ENCODE measurements at places on chromosomes 12 and 14.

GRCh38 chr14:23494223-23494622 lies 24.7 kb downstream of the NGDN start:
- DNase-seq: no peak

DNA sequence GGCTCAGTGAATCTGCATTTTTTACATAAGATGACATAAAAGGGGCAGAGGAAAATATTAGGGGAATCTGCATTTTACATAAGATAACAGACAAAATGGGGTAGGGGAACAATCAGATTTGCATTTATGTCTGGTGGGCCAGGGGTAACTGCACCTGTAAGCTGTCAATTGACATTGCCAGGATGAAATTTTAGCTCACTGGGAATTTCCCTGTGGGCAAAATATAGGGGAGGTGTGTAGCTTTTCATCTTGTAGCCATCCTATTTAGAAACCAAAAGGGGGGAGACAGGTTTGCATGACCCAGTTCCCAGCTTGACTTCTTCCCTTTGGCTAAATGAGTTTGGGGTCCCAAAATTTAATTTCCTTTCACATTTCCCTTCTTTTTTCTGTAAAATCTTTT lies 3.5 kb downstream of the PCNX4 start:
- no peak for DNase-seq

DNA sequence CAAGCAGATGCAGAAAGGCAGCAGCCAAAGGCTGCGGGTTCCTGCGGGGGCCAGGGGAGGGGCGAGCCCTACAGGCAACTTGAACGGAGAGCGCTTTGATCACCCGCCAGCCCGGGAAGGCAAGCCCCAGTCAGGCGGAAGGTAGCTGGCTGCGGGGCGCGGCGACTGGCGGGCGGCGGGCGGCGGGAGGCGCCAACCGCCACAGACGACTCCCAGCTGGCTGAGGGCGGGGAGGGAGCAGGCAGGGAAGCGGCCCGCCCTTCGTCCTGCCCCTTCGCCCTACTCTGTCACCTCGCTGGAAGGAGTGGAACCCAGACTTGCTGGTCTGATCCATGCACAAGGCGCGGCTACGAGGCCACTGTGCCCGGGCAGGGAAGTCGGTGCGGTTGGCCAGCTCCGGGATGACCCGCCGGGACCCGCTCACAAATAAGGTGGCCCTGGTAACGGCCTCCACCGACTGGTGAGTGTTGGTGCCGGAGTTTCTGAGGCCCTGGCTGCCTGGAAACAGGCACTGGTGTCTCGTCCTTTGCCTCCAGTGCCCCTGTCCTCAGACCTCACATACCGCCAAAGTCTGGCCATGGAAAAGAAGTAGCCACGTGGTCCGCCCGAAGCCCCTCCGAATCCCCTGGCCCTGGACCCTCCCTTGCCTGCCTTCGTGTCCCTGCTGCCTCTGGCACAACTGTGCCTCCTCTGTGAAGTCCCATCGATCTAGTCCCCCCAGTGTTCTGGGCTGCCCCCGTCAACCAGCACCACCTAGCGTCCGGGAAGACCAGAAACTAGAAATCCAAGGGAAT lies 15.4 kb upstream of the CARMIL3 start:
- DNase-seq: peak; percentile 64

DNA sequence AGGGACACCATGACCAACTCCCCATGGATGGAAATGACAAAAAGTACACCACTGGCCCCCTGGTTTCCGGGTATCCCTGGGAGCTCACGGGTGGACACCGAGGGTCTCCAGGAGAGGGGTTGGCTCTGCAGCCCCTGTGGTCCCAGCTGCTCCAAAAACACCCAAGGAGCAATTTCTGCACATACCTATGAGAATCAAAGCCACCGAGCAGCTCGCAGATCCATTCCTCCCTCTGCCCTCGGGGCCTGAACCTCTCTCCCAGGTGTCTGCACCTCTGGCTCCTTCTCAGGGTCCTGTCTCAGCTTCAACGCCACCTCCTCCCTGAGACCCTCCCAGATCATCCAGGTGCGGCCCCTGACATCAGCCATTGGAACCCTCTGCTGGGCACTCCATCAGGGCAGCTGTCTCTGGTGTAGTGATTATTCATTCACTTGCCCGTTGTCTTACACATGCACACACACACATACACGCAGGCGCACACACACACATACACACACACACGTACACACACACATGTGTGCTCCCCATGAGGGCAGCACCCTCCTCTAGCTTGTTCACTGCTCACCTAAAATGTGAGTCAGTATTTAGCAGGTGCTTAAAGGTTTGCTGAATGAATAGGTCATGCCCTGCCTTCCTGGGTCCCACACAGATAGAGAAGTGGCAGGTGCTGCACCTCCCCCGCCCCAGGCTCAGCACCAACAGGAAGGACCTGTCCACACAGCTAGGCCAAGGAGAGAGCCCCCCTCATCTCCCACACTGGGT lies 5.9 kb downstream of the RIMBP2 start:
- no peak for DNase-seq

GRCh38 chr14:62599616-62600385 lies 445.5 kb downstream of the KCNH5 start:
- no peak for DNase-seq

GRCh38 chr12:47753021-47754001 lies 5.4 kb downstream of the RAPGEF3 start:
- DNase-seq: no peak

DNA sequence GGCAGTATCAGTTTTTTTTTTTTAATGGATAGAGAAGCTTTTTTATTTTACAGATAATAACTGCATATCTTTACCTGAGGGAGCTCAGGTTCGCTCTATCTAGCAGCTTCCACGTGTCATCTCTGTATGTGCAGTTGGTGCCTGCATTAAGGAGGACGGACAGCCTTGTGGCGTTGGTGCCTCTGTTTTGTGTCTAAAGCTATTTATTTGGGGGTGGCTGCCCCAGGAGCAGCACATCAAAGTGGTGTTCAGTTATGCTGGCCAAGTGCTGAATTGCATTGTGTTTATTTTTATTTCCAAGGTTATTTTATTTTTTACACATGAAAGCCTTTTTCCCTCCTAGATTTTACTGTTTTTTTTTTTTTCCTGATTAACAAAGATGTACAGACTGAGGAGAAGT lies 59.7 kb downstream of the RASSF3 start:
- no peak for DNase-seq

DNA sequence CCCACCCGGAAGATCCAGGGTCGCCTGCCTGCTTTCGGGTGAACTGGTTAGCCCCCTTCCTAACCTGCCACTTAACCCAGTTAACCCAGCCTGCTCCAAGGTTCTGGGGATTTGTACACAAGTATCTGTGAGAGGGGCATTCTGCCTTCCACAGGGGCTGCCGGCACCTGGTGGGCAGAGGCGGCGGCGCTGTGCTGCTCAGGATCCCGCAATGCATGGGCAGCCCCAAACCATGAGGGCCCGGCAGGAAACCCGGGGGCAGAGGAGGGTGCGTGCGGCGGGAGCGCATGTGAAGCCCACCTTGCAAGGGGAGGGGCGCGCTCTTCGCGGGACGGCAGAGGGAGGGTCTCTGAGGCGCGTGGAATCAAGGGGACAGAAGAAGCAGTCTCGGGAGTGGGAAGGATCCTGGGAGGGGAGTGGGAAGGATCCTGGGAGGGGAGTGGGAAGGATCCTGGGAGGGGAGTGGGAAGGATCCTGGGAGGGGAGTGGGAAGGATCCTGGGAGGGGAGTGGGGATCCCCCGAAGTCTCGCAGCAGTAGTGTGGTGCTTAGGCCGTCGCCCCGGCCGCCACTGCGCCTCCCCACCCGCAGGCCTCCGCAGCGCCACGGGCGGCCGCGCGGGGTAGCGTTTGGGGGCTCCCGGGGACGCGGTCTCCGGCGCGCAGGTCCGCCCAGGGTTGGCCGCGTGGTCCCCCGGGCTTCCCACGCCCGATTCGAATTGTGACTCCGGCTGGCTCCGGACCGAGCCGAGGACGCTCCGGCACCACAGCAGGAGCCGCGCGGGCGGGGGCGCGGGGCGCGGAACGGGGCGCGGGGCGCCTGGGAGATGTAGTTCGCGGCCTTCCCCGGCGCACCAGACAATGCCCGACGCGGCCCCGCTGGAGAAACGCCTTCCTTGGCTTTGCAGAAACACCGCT lies 4.9 kb upstream of the MTA1 start:
- peak; percentile 52 for DNase-seq

GRCh38 chr14:36217732-36218131 lies 41.2 kb upstream of the PTCSC3 start:
- no peak for DNase-seq

GRCh38 chr12:120126635-120127005 lies 10.1 kb upstream of the RAB35 start:
- no peak for DNase-seq

GRCh38 chr12:20370014-20370386 lies 1.7 kb downstream of the PDE3A start:
- no peak for DNase-seq

DNA sequence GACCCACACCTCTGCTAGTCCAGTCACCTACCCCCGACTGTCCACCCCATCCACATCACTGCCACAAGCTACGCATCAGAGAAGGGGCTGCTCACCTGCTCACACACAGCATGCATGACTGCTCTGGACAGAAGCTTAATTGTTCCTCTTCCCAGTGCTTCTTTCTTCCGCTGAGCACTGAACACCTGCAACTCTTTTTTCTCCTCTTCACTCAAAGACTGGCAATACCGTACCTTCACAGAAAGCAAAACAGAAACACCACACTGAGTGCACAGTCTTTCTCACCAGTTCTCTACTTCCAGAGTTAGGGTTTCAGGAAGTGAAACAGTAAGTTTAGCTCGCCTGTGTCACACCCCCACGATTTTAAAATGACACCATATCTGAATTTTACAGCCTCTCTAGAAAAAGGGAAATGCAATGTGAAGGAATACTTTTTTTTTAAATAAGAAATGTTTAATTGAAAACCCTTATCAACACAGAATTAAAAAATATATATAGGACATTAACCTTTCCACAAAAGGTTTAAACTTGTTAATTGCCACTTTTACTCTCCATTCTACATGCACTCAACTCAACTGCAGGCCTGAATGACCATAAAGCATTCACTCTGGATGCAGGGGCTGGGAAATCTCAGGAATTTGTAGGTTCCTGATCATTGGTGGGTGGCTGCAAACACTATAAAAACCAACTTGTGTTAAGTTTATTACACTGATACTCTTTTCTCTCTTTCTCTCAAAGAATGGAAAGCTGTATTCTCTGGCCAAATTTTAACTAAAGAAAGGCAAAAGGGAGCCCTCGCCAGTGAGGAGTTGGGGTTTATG lies 120.0 kb downstream of the PRICKLE1 start:
- DNase-seq: no peak

DNA sequence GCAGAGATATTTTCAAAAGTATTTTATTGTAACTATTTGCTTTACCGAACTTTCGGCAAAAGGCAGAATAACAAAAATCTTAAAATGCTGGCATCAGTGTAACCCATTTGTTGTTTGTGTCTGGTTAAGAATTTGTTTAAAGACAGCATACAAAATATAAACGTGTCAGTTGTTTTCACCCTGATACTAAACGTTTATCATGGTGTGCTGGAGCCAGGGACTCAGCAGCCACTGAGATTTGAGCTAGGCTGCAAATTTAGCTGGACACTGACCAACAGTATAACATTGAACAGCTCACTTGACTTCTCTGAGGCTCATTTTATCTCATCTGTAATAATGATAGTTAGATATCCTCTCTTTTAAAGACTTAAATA lies 183.7 kb downstream of the TMTC3 start:
- DNase-seq: no peak

DNA sequence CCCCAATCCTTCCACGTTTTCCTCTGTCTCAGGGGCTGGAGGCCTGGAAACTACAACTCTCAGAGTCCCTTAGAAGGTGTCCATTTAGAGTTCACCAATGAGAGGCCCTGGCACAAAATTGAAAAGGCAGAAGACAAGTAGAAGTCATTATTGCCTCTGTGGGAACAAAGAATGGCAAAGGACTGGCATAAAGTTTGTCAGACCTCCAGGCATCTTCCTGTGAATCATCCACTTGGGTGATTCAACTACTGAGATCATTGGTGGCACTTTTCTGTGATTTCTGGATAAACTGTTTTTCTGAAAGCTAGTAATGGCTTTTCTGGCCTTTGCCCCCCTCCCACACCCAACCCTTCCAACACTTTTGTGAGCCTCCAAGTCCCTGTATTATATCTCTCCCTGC lies 42.6 kb upstream of the C12orf42 start:
- DNase-seq: no peak

DNA sequence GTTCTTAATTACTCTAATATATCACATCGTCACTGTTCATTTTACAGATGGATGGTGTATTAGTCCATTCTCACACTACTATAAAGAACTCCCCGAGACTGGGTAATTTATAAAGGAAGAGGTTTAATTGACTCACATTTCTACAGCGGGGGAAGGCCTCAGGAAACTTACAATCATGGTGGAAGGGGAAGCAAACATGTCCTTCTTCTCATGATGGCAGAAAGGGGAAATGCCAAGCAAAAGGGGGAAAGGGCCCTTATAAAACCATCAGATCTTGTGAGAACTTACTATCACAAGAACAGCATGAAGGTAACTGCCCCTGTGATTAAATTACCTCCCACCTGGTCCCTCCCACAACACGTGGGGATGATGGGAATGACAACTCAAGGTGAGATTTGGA lies 6.5 kb downstream of the TMBIM4 start:
- DNase-seq: no peak

DNA sequence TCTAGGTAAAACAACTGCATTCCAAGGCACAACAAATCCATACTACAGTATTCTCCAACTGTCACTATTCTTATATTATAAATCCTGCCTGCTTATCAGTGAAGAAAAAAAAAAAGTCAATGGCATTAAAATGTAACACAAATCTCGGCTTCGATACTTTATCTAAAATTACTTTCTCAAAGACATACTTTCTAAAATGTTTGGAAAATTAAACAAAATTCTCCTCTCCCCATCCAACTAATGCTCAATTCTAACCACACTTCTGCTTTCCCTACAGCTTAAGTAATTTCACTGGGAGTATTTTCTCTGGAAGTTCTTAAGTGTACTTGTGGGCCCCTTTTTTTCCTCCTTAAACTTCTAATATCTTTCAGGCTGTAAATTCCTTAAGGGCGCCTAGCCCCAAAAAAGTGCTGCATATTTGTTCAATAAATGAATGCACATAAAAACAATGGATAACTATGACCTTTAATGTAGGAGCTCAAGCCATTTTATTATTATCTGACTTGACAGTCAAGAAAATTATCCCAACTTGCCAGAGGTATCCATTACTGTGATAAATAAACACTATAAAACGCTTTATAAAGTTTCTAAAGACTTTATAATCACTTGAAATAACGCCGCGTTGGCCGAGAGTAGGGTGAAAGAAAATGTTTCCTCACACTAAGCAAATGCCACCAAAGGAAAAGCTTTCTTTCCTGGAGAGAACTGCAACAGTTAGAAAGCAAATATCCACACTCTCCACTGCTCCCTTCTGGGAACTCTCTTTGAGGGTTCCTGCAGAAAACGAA lies 977 bp downstream of the HEATR5A start:
- no peak for DNase-seq

- no peak for DNase-seq
Observed at GRCh38 chr12:51013441-51013840, 12.7 kb downstream of the SLC11A2 start.

DNA sequence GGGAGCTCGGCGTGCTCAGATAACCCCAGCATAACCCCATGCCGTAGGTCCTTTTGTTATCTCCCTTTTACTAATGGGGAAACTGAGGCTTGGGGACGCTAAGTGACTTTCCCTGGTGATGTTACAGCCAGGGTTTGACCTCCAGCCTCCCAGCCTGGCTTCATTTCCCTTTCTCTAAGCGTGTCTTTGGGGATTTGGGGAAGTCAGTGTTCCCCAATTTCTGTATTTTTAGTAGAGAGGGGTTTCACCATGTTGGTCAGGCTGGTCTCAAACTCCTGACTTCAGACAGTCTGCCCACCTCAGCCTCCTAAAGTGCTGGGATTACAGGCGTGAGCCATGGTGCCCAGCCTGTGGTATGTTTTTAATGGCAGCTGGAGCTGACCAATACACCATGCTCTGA lies 85.4 kb downstream of the PHETA1 start:
- no peak for DNase-seq
